ENCODE measurements at places on chromosomes 5 and 9.

DNA sequence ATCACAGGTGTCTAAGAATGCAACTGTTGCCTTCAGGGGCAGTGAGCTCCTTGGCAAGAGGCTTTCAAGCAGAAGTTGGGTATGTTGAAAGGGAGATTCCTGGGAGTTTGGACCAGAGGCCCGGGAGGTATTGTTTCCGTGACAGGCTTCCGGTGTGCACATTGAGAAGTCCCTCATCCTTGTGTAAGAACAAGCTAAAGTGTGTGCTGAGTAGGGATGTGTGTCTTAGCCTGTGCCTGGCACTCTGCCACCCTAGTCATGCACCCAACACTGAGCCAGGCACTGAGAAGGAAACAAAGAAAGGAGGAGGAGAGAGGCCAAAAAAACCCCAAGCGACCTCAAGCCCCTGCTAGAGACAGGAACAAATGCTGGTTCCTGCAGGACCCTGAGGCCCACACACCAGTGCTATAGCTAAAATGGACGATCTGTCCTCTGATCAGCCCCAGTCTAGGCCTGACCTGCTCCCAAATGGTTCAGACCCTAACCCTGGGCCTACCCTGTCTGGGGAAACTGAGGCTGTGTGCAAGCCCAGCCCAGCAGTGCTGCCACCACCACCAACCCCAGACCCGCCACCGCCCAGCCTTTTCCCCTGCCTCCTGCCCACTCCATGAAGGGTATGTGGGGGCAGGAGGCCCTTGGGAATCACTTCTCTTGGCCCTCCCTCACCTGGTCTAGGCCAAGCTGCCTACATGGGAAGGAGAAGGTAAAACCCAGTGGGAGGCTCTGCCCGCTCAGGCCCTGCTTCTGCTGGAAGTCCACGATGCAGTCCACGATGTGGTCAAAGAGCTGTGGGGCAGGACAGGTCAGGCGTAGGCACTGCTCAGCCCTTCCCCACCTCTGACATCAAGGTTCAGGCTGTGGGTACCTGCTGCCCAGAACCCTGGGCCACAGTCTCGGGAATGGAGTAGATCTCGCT, 12.6 kb downstream of the HK3 start:
- no peak for DNase-seq

DNA sequence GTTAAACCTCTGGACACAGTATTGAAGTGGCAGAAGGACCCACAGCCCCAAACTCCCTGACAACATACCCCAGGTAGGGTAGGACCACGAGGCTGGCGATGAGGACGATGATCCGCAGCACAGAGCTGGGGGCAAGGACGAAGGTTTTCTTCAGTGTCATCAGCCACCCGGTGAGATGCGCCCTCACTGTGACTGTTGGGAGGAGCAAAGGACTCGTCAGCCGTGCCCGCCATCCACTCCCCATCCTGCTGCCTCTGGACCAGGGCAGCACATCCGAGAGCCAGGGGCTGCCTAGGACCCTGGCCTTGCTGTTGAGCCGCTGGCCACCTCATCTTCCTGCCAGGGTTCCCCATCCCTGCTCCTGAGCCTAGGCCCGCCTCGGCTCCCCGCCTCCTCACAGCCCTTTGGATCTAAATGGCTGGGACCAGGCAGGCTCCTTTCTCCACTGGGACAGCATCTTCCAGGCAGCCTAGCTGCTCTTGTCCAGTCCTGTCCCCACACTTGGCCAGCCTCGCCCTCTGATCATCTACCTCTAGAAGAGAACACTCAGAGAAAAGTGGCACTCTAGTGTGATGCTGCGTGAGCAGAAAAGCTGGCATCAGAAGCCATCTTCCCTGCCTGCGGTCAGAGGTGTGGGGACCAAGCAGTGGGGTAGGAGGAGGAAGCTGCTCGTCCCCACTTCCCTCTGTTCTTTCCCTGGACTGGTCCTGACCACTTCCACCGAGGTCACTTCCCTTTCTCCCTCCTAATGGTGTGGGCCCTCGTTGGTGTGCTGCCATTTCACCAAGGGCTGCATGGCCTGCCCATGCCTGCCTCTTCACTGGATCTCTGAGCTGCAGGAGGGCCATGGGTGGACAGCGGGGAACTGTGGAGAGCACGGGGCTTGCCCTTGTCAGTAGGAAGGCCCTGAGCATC, 49.2 kb downstream of the OTULIN start:
- no peak for DNase-seq

DNA sequence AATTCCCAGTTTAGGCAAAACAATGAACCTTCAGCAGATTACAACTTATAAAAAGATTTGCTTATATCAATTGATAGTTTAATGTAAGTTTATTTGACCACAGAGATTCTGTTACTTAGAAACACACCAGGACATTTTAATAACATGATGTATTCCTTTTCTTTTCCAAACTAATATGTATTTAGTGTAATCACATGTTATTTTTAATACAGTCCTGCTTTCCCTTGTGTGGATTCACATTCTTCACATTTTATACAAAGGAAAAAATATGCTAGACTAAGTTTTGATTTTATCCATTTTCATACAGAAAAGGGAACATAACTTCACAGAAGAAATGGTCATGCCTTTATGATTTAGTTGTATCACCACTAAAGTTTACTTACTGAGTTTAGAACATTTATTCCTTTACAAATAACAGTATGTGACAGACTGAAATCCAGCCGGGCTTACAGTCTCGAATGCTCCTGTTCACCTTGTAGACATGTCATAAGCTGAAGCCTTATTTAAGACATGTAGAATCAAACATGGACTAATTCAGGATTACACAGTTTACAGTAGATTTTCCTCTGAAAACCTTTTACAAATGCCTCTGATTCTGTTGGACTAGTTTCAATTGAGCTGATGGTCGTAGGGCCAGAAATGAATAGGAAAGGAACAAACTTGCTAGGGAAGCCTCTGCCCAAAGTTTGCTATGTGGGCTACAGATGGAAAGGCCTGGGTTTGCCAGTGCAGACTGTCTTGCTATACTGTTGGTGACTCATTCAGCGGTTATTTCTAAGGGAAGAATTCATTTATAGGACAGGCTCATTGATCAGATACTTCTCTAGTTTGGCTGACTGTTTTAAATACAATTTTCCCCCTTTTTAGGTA, 6.6 kb upstream of the ASPN start:
- no peak for DNase-seq

DNA sequence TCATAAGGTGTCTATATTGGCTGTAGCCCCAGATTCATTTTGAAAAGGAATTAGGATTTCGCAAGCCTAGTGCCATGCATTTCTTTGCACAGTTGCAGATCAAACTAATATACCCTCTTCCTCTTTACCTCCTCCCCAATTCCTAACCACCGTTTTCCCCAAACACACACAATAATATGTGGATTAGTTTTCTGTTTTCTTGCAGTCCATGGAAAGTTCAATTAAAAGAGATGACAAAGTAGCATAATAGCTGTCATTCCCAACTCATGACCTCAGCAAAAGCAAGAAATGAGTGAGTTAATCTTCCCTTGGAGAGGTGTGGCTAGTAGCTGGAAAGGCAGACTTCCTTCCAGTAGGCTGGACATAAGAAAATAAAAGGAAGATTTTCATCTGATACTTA, 349.1 kb downstream of the TMEM232 start:
- DNase-seq = no peak

DNA sequence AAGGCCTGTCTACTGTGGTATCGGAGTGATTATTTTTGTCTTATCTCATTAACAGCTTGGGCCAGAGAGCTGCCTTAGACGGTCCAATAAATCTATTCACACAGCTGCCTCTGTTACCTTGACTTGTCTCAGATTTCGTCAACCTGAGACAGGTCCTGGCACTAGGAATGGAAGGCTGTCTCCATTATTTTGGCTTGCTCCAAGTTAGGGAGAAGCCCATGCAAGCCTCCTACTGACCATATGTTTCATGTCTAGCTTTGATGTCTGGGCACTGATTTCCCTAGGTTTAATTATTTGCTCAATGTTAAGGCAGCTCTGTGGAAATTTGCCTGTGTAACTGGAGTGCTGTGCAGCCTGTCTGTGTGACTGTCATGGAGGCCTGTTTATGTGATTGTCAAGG, 12.4 kb upstream of the RALGPS1 start:
- no peak for DNase-seq

GRCh38 chr5:1415626-1416360, 29.4 kb downstream of the SLC6A3 start:
- no peak for DNase-seq

GRCh38 chr5:154098465-154098864, 59.7 kb downstream of the MFAP3 start:
- DNase-seq = no peak

GRCh38 chr9:131965103-131965502, 114.6 kb downstream of the MED27 start:
- no peak for DNase-seq

GRCh38 chr5:159576902-159577301, 246.6 kb upstream of the IL12B start:
- no peak for DNase-seq
